ENCODE measurements at places on chromosomes 1 and 21. TPM values are rescaled to one million over a fixed set of nuclear protein-coding genes. Genes with fewer than 3 reads are reported as not detected.

- DNase-seq = no peak
These were observed 265.8 kb downstream of the DPYD start for GRCh38 chr1:97654876-97655585.

GRCh38 chr1:145953861-145954260 lies 4.0 kb downstream of the LIX1L start:
- no peak for DNase-seq

Gene CELA2A
- not detected for total RNA-seq

DNA sequence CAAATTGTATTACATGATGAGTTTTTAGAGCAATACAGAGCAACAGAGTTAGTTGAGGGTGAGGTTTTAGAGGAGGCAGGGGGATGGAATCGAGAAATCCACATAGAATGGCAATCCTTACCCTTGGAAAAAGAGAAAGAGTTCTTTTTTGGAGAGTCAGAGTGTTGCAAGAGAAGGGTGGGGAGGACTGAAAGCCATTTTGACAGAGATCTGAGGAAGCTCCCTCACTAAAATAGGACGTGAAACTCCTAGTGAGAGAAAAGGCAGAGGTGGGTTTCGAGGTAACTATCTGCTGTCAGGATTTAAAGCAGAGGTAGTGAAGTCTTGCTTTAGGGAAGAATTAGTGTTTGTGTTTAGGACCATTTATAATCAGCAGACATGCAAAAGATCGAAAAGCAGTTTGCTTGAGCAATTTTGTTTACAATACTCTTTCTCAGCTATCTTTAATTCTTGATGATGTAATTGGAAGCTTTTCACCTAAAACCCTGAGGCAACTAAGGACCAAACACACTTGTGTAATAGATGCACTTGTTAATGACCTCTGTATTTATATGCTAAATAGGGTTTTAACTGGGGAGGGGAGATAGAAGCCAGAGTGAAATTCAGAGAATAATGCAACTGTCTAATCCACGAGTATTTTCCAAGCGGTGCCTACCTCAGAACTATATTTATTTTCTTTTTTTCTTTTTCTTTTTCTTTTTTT lies 20.0 kb downstream of the ADAMTS5 start:
- DNase-seq = no peak

Gene ROR1
- total RNA-seq = 0.09 TPM

DNA sequence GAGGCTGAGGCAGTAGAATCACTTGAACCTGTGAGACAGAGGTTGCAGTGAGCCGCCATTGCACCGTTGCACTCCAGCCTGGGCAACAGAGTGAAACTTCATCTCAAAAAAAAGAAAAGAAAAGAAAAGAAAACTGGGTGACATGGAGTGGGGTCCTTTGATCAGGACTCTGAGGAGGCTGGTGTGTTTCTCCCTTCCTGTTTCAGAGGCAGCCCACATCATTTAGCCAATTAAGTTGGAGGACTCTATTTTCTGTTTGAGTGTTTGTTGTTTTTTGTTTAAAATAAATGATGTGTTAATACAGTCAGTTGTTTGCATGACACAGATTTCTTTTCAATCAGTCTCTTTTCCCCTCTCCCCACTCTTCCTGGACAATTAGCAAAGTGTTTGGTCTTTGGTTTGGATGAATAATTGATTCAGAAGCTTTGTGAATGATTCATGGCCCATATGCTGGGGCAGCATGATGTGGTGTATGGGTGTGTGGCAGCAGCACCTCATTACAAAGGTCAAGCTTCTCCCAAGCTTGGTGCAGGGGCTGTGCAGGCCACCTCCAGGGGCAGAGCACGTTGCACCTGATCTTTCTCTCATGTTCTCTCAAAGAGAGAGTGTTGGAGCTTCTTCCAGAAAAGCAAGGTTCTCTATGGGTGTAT lies 48.8 kb downstream of the CACNA1E start:
- no peak for DNase-seq

GRCh38 chr1:85420199-85420598 lies 44.8 kb downstream of the DDAH1 start:
- DNase-seq = no peak

Gene OSCP1
- 0.59 TPM for total RNA-seq

Gene CACHD1
- total RNA-seq = 0.14 TPM

Gene LCE1E
- total RNA-seq = not detected

DNA sequence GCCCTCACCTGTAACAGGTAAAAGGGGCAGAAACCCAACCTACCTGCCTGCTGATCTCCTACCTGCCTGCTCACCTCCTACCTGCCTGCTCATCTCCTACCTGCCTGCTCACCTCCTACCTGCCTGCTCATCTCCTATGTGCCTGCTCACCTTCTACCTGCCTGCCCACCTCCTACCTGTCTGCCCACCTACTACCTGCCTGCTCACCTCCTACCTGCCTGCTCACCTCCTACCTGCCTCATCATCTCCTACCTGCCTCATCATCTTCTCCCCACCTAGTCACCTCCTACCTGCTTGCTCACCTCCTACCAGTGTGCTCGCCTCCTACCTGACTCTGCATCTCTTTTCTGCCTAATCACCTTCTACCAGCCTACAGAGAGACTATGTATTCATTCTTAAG lies 452.9 kb downstream of the MATN1 start:
- no peak for DNase-seq

DNA sequence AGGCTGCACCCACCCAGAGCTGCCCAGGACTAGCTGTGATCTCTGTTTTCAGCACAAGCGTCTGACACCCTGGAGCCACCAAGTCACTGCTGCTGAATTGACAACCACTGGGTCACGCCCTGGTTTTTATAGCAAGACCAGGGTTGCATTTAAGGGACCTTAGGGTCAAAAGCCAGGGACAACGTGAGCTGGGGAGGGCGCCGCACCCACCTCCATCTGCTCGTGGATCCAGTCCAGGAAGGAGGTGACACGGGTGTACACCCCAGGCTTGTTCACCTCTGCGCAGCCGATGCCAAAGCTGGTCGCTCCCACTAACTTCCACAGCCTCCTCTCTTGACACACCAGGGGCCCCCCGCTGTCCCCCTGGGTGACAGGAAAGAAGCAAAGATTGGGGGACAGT lies 9.2 kb upstream of the TFF1 start:
- no peak for DNase-seq

DNA sequence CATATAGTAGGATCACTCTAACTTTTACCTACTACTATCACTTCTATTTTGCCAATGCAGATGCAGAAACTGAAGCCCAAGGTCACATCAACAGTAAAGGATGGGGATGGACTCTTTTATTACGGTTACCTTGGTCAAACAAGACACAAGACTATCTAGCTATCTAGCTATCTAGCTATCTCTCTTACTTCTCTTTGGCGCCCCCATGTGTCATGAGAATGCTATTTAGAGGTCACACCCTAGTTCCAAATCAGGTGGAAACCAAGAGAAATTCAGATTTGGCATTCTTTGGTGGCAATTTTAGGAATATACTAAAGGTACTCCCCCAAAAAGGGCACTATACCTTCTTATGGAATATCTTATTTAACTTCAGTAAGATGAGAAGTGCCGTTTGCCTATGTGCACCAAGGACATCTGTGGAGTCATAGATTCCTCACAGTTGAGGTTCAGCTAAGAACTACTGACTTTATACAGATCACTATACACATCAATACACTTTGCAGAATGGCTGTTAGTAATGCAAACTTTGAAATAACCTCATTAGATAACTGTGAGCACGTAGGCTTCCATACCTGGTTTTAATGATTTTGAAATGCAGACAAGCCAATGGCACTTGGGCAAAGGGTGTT lies 6.7 kb downstream of the ZNF648 start:
- peak; percentile 30 for DNase-seq

Gene RAP1A
- total RNA-seq = 219 TPM

Gene BRINP3
- not detected for total RNA-seq

Gene HMGCS2
- total RNA-seq = not detected

All from activated T-helper 2 cell treated with anti-CD3 and anti-CD28 coated beads, Interferon-gamma antibody, Interleukin-2, Interleukin-4, amounts not matched to agents 10 μg/mL and 5 μg/mL and 100 μg/mL, durations not matched to agents 14 hours and 24 hours and 36 hours (primary cell).